GM04504 (cell line): ENCODE measurements at places on chromosomes 6 and 20.

GRCh38 chr20:17835934-17836300 is 132.7 kb downstream of the SNX5 start:
- no peak for DNase-seq

DNA sequence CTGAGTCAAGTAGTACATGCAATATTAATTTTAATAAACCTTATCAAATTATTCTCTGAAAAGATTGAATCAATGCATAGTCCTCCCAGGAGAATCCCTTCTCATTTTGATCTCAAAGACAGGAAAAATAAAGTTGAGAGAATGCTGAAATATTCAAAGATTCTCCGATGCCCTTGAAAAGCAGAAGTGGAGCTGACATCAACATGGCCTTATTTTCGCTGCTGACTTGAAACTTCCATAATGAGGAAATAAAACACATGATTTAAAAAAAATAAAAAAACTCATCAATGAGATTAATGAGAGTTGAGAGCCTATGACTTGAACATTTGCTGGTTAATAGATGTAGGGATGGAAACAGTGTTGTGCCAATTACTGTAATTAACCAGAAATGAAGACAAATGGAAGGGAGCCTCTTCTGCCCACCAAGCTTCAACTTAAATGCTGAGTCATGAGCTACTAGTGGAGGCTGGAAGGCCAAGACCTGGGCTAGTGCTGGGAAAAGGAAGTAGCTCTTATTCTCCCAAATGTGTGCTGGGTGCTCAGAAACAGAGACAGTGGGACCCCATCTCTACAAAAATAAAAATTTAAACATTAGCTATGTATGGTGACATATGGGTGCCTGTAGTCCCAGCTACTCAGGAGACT is 139.9 kb downstream of the BFSP1 start:
- DNase-seq = no peak

GRCh38 chr6:170292111-170292406 is 1.2 kb upstream of the DLL1 start:
- no peak for DNase-seq

- DNase-seq = no peak
These were observed 3.4 kb downstream of the ADA start for GRCh38 chr20:44648068-44648467.

DNA sequence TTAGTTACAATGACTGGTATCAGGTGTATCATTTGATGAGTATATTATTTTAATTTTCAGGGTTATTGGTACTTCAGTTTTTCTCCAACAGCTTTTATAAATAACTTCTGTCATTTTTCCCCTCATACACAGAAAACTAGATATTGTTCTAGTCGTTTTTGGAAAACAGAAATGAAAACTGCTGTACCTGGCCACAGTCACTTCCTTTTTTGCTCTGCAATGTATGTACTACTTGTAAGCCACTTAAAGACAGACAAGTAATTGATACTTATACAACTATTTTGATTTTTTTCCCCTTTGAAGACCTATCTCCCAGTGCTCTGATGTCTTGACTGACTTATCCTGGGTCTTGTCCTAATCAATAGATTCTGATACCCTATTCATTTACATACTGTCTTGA is 218.6 kb upstream of the RUNX2 start:
- DNase-seq = no peak

GRCh38 chr6:10598084-10598960 is 77.2 kb downstream of the GCNT2 start:
- DNase-seq = no peak
